ENCODE measurements at places on chromosomes 3 and 15.

GRCh38 chr15:65940618-65940909 is 71.3 kb downstream of the RAB11A start:
- DNase-seq = no peak

DNA sequence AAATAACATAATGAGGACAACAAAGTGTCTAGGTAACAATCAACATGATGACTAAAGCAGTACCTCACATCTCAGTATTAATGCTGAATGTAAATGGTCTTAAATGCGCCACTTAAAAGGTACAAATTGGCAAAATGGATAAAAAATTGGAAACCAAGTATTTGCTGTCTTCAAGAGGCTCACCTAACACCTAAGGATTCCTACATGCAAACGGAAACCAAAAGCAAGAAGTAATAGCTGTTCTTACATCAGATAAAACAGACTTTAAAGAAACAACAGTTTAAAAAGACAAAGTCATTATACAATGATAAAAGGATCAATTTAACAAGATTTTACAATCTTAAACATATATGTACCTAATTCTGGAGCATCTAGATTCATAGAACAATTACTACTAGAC is 22.5 kb downstream of the CSNK1G1 start:
- DNase-seq = no peak

- DNase-seq = no peak
Observed at GRCh38 chr3:170322566-170323269, 34.8 kb upstream of the SKIL start.

DNA sequence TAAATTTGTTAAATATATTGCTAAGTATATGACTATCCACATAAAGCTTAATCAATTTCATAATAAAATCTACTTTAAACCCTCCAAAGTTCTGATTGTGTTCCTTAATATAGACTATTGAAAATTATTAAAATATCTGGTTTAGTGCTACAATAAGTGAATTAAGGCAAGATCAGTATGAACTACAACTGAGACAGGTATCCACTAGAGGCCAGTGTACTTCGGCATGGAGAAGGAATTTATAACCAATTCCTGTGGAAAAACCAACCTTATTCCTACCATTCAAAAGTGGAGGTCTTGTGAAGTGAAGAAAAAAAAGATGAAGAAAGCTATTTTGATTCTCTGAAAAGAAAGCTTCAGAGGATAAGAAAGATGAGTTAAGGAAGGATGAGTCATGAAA is 237.7 kb downstream of the SUCLG2 start:
- DNase-seq = no peak

- DNase-seq = no peak
Observed at GRCh38 chr3:58833491-58833890, 166.9 kb upstream of the FAM3D start.

DNA sequence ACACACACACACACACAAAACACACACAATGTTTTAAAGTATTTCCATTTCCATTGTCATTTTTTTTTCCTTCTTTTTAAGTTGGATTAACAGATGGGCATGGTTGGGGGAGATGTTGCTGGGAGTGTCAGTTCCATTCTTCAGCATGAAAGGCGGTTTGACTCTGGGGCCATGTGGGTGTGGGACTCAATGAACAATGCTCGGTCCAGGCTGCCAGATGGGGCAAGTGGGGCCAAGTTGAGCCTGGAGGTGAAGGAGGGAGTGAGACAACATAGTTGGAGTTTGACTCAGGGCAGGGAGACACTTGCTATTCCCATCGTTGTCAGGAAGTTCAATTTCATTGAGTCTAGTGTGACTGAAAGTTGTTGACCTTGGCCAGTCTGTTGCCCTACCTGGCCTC is 125.3 kb downstream of the TLE3 start:
- DNase-seq = no peak

GRCh38 chr15:64858021-64858575 is 16.4 kb downstream of the PLEKHO2 start:
- DNase-seq = no peak
